NCI-H2171 (cell line): ENCODE measurements at places on chromosomes 5 and 9.

DNA sequence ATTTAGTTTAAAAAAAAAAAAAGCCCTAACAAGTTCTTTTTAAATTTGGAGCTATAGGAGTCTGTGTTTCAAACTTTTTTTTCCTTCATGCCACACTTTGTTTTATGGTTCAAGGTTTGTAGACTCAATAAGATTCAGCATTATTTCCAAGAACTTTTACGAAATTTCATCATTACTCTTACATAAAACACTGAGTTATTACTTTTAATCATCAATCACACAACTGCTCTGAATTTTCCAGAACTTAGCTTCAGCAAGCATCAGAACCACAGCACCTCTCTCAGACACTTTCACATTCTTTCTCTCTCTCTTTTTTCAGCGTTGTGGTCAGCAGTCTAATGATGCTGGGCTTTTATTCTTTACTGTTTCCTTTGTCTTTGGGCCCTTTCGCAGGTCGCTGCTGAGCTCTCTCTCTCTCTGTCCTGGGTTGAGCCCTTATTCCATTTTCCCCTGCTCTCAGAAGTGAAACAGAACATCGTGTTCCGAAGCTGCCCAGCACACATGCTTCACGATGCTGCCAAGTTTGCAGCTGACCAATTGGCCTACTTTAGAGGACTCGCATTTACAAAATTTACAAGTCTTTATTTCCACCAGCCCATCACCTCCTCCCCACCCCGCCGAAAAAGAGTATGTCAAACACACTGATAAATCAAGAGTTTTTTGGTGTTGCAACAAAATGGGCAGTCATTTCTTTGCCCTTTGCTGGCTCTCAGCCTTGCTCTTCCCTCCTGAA lies 44.6 kb upstream of the PIK3R1 start:
- no peak for DNase-seq

GRCh38 chr9:127366594-127366993 lies 30.4 kb upstream of the SLC2A8 start:
- no peak for DNase-seq

DNA sequence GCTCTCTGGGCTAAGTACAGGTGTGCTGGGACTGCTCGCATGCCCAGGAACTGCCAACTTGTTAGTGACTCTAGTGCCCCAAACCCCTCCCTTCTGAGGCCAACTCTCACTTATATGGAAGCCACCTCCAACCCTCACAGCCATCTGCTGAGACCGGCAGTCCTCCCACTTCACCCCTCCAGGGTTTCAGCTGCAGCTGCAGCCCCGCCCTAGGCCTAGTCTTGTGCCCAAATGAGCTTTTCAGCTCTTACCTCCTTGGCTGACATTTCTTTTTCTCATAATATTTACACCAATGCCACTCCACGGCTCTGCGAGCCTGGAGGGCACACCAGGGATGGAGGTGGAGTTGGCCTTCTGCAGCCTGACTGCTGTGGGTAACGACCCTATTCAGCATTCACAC lies 166.6 kb downstream of the ROR2 start:
- no peak for DNase-seq

DNA sequence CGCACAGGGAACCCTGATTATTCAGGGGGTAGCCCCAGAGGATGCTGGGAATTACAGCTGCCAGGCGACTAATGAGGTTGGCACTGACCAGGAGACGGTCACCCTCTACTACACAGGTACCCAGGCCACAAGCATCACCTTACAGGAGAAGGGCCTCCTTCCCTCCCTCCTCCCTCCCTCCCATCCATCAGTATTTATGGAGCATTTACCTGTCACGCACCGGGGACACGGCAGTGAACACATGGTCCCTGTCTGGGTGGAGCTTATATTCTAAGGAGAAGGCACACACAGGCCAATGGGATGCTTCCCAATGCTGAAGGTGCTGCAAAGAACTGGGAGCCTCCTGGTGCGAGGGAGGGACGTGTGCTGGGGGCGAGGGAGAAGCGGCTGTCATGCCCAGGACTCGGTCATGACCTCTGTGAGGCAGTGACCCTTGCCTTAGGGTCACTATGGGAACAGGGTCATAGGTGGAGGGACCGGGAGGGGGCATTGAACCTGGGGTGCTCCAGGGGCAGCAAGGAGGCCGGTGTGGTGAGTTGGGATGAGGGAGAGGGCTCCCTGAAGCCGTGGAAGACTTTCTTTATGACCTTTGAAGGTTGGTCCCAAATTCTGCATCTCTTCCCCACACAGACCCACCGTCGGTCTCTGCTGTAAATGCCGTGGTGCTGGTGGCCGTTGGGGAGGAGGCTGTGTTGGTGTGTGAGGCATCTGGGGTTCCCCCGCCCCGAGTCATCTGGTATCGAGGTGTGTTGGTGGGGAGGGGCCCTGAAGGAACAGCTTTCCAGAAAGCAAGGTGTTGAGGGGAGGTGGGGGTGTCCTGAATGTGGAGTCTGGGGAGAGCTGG lies 41.5 kb downstream of the HMCN2 start:
- no peak for DNase-seq

DNA sequence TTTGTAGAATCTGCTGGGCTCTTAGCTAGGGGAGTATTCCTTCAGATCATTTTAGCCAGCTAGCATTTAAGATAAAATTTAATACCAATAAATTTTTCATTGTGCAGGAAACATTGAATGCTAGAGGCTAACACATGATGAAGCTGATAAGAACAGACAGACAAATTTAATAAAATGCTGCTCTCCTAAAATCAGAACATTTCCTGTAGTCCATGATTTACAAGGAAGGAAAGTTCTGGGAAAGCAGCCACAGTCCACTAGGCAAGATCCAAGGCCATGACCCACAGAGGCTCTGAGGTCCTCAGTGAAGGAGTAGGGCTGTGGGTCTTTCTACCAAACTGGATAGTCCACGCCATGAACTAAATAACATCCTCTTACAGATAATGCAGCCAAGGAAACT lies 253.0 kb downstream of the ICE1 start:
- no peak for DNase-seq

DNA sequence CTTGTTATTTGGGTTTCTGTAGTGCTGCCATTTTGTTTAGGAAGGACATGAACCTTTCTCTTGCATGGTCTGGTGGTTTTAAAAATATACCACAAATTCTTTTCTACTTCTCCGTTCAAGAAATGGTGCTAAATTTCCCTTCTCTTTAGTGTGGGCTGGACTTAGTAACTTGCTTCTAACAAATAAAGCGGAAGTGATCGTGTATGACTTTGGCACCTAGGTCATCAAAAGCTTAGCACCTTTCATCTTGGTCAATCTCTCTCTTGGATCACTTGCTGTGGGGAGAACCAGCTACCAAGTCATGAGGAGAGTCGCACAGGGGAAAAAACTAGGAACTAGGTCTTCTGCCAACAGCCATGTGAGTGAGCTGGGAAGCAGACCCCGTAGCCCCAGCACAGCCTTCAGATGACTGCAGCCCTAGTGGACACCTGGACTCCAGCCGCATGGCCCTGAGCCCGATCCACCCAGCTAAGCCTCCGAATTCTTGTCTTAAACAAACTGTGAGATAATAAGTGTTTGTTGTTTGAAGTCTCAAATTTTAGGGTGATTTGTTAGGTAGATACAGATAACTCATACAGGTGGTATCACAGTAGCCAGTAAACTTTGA lies 87.7 kb upstream of the CKMT2 start:
- no peak for DNase-seq

DNA sequence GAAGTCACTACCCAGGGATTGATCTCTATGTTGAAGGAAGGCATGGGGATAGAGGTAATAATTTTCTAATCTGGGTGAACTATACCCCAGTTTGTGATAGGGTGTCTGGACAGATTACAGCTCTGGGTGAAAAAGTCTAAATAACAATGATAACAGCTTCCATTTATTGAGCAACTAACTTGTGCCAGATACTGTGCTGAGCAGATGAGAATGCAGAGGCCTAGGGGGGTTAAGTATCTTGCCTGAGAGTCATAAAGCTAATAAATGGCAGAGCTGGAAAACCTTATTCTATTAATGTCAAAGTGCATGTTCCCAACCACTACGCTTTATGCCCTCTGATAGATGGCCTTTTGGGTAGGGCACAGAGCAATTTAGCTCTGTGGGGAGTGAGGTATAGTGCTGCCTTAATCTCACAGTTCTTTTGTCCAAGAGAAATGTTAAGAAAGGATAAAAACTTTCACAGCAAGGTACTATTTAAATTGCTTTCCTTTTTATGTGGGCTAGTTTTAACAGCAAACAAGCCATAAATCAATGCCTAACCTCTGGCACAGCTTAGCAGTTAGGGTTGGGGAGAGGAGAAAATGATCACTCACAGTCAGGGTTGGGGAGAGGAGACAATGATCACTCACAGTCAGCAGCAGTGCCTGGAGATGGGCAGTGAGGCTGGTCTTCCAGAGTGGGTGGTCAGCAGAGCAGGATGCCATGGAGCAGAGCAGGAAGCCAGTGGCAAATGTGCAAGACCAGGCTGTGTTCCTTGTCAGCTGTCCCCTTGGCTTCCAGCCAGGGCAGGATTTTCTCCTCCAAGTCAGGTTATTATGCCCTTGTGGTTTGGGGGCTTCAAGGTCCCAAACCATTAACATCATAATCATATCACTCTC lies 187.0 kb downstream of the CARTPT start:
- DNase-seq = no peak

DNA sequence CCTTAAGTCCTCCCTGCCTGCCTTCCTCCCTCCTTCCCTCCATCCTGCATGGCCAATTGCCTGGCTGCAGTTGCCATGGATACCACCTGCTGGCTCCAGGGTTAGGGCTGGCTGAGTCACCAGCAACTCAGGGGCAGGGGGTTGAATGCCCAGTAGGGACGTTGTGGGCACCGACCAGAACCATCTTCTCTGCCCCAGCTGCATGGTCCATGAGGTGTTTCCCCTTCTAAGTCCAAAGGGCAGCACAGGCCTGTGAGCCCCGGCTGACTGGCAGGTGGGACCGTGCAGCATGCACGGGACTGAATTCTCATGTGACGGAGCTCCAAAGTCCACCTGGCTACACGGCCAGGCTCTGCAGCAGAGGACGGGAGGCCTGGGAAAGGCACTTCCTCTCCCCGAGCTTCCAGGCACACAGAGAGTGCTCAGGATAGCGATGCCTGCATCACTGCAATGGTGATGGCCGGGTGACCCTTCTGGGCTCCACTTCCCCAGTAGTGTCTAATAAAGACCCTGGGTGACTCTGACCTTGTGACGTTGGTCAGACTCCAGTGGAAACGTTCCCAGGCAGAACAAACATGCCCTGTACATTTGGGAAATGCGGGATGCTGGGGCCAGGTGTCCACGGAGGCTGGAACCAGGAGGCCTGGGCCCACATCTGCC lies 5.7 kb downstream of the ASS1 start:
- no peak for DNase-seq

- no peak for DNase-seq
These were observed 26.8 kb downstream of the PIP5K1B start for GRCh38 chr9:68731857-68732256.

- no peak for DNase-seq
These were observed 93.6 kb downstream of the CDK5RAP2 start for GRCh38 chr9:120486347-120486746.

GRCh38 chr5:17806818-17807468 lies 172.7 kb downstream of the TAF11L14 start:
- DNase-seq = no peak

- DNase-seq = no peak
These were observed 23.2 kb downstream of the PRUNE2 start for GRCh38 chr9:76882686-76883085.

DNA sequence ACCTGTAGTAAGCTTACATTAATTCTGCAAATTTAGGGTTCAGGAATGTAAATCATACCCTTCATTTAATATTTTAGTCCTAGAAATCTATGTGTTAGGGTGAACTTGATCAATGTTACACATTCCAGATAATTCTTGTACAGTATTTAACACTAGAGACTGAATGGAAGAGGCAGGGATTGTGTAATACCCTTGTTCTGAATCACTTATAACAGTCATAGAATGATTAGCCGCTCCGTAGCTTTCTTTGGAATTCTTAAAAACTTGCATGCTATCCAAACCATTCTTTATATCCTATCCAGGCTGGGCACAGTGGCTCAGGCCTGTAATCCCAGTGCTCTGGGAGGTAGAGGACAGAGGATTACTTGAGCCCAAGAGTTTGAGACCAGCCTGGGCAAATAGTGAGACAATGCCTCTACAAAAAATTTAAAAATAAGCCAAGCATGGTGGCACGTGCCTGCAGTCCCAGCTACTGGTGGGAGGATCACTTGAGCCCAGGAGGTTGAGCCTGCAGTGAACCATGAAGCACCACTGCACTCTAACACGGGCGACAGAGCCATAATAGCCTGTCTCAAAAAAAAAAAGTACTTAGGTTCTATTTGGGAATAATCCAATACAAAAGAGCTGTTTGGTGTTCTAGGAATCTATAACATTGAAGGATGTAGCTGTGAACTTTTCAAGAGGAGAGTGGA lies 8.3 kb downstream of the ZNF483 start:
- no peak for DNase-seq

DNA sequence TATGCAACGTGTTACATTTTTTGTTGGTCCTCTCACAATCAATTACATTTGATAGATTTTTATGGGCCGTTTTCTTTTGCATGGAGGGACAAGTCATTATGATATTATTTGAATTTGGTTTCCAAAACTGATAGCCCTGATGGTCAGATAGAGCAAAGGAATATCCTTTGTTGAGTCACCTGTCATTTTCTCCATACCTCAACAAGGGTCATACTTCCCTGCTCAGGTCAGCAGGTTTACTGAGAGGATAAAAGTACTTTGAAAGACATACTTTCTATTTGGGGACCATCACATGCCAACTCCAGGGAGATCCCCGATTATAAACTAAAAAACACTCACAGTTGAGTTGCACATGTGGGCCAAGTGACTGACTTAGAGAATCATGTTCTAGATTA lies 132.9 kb downstream of the SUSD1 start:
- no peak for DNase-seq

- DNase-seq = no peak
These were observed 140.6 kb upstream of the NR4A3 start for GRCh38 chr9:99681113-99681512.

DNA sequence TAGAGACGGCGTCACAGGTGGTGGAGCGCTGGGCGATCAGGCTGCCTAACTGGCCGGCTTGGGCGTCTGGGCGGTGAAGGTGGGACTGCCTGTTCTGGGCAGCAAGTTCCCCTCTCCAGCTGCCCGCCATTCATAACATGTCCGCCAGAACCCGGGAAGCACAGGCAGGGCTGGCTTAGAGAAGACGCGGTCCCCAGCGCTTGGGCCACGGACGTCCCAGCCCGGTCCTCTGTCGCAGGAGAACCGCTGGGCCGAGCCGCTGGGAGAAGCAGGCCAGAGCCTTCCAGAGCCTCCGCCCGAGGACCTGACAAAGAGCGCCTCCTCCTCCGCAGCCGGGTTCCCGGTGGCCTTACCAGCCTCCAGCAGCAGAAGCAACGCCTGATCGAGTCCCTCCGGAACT lies 15.2 kb upstream of the HAND1 start:
- no peak for DNase-seq
